ENCODE measurements at places on chromosomes 12 and 14.

DNA sequence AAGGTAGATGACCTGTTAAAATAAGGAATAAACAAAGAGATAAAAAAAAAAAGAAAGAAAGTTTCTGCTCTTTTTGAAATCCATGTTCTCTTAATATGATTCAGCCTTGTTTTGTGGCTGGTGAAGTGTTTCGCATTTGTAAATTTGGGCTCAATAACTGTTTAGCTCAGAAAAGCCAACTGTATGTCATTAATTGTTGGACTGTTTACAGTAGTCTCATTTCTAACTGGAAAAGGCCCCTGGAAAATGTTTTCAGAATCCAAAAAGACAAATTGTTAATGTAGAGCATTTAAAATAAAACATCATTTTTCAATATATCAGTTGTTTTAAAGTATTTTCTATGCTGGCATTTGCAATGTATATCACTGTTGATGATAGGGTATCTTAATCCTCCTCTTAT is 47.4 kb upstream of the DYRK2 start:
- DNase-seq = no peak

- peak; percentile 35 for DNase-seq
These were observed 677 bp downstream of the ATP2A2 start for GRCh38 chr12:110281549-110282299.

- DNase-seq = no peak
These were observed 95.2 kb downstream of the CALM1 start for GRCh38 chr14:90491911-90492531.

DNA sequence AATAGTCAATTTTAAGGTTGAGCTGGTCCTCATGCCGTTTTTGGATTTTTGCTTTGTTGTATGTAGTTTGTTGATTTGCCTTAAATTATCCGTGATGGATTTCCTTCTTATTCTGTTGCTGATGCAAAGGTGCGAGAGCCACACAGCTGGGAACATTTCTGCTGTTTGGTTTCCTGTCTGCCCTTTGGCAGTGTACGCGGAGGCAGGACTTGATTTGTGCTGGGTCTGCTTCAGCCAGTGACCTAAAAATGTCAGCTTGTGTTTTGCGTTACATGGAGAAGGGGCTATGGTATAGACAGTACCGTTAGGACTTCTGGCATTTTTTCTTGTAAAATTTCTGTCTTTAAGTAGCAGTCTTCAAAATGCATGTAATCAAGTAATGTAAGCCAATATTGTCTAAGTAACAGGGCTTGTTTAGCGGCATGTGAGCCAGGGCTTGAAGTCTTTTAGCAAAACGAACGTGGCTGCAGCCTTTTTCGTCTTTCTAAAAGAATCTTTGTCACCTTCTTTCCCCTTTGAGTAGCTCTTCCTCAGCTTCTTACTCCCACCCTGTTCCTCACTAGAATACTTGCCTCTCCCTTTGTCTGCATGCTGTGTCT is 18.2 kb upstream of the RD3L start:
- no peak for DNase-seq

- no peak for DNase-seq
These were observed 67.6 kb downstream of the POLR3B start for GRCh38 chr12:106425061-106425702.

GRCh38 chr12:49334681-49335080 is 2.3 kb downstream of the C1QL4 start:
- DNase-seq = no peak

GRCh38 chr14:33668066-33668465 is 282.8 kb downstream of the EGLN3 start:
- DNase-seq = no peak

- no peak for DNase-seq
These were observed 48.5 kb downstream of the BAZ2A start for GRCh38 chr12:56581418-56582145.

DNA sequence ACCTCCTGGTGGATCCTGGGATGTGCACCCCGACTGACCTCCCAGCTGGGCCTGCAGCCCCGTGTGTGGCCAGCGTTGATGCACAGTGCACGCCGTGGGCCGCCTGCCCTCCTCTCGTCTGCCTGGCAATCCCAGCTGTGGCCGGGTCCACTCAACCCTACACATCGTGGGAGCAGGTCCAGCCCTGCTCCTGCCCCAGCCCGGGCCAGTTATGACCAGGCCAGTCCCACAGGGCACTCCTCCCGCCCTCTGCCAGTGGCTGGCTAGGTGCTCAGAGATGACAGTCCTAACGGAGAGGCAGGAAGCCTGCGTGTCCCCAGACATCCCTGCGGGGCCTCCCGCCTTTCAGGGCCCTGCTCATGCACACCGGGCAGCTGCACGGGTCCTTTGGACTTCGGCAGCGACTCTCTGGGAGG is 10.8 kb downstream of the GALNT9 start:
- DNase-seq = no peak

- DNase-seq = no peak
These were observed 37.6 kb upstream of the PRMT8 start for GRCh38 chr12:3453206-3453989.

DNA sequence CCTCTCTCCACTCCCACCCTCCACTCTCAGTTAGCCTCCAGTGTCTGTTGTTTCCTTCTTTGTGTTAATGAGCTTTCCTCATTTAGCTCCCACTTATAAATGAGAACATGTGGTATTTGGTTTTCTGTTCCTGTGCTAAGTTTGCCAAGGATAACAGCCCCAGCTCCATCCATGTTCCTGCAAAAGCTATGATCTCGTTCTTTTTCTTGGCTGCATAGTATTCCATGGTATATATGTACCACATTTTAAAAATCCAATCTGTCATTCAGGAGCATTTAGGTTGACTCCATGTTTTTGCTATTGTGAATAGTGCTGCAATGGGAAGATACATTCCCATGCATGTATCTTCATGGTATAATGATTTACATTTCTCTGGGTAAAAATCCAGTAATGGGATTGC is 2.8 kb upstream of the WASHC4 start:
- DNase-seq = no peak

DNA sequence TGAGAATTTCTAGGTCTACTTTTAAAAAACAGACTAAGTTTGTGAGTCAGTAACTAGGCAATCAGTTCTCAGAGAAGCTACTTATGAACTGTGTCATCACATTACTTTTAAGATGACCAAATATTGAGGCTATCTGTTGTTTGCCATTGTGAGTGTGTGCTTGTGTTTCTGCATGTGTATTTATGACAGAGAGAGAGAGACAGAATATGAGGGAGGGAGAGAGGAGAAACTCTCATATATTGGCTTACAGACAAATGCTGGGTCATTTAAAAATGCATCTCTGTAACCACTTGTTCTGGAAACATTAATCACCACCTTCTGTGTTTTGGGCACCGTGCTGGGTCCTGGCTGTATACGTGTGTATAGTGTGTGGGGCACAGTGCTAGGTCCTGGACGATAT is 161.5 kb upstream of the FRMD6 start:
- DNase-seq = no peak

GRCh38 chr12:94596596-94596995 is 53.8 kb downstream of the TMCC3 start:
- no peak for DNase-seq

DNA sequence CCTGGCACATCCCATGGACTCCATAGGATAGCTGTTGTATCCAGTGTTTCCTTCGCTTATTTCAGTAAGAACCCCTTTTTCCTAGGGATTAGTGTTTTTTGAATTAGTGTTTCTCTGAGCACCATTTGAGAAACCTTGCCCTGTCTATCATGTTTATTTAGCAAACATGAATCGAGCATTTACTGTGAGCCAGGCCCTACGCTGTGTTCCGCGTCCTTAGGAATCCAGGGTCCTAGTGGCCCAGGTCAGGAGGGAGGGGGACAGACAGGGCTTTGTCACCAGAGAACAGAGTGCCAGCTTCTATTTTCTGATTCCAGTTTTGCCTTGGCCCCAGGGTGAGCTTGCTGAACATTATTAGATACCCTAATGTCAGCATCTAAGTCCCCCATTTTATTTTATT is 2.5 kb downstream of the TEAD4 start:
- DNase-seq = no peak

DNA sequence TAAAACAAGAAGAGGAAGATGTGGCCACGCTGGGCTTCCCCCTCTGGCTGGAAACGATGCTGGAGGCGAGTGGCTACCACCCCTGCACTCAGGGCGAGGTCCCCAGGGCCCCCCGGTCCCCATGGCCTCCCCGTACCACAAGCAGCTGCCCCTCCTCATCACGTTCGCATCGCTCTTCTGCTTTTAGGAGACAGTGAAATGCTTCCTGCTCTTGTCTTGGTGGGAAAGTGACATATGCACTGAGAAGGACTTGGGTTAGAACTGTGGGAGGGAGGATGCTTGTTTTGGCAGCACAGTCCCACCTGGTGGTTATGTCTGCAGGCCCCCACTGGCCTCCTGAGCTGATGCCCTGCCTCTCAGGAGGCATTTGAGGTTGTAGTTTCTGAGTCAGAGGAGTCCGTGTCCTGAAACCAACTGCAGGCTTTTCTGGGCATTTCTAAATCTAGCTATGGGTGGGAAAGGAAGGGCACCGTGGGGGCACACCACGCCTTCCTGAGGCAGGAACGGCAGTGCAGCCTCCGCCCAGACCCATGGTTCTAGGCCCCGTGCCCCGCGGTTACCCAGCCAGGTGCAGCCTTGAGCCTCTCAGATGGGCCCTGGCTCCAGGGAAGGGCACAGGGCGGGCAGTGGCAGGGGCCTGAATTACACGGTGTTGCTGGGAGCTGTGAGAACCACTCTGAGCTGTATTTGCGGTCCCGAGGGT is 139.3 kb downstream of the ADGRD1 start:
- DNase-seq = peak; percentile 35

- DNase-seq = no peak
These were observed 562 bp upstream of the GLIPR1L2 start for GRCh38 chr12:75390156-75390898.

- DNase-seq = no peak
These were observed 1.7 kb downstream of the OLR1 start for GRCh38 chr12:10170216-10170615.

- no peak for DNase-seq
These were observed 276.5 kb upstream of the AMIGO2 start for GRCh38 chr12:47356129-47356700.

DNA sequence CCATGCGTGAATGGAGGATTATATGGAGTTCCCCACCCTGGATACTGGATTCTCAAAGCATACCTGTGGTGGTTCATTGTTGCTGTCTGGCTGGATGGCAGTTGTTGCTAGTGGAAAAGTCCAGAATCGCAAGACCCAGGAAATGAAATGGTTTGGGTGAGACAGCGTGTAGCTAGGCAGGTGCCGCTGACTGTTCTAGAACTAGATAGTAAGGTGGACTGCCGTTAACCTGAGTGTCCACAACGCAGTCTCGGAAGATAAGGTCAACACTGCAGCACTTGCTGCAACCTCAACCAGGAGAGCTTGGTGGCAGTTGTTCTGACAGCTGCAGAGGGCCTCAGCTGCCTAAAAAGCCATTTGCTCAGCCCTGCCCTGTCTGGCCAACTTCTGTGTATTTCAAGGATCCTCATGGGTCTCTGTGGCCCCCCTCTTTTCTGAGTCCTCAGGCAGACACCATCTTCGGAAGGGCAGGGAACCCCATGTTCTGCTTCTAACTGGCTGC is 15.5 kb upstream of the IRF2BPL start:
- DNase-seq = no peak

GRCh38 chr12:115916910-115917668 is 360.4 kb downstream of the MED13L start:
- DNase-seq = peak; percentile 56

- no peak for DNase-seq
These were observed 170.7 kb downstream of the NOVA1 start for GRCh38 chr14:26427097-26427496.

DNA sequence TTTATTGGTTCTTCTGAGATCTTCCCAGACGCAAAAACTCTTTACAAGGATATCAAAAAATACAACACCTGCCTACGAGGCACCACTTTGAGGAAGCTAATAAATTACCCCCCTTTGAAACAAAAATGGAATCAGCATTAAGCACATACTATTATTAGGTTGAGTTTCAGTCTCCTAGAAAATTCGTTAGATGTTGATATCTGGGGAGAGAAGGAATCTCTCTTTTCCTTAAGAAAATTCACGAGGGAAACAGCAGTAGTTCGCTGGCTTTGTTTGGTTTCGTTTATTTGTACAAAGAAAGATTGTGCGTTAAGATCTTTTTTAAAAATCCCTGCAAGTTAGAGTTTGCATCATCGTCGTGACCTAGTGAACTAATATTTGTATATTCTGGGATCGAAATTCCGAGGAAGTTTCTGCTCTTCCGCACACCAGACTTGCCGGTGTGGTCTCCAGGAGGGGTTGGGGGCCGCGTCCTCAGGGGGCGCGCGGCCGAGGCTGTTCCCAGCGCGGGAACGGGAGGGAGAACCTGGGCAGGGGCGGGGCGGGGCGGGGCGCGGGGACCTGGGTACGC is 12.1 kb downstream of the NKX2-1 start:
- no peak for DNase-seq

GRCh38 chr12:19018302-19018970 is 111.1 kb upstream of the PLEKHA5 start:
- no peak for DNase-seq

GRCh38 chr12:111467092-111467856 is 61.6 kb downstream of the SH2B3 start:
- DNase-seq = no peak

DNA sequence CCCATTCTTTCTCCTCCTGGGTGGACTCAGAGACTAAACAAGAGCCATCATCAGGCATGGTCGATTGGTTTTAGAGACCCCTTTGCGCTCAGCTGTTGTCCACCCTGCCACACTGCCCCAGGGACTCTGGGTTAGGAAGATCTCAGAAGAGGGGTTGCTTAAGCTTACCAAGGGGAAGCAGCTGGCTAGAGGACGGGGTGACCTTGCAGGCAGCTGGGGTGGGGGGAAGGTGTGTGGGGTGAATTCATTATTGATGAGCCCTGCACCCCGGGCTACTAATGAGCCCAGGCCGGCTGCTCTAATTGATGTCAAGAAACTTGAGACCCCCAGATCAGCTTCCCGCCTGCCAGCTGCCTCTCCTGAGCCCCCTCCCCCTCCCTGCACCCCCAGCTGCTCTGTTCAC is 8.7 kb upstream of the ZNF385A start:
- no peak for DNase-seq

DNA sequence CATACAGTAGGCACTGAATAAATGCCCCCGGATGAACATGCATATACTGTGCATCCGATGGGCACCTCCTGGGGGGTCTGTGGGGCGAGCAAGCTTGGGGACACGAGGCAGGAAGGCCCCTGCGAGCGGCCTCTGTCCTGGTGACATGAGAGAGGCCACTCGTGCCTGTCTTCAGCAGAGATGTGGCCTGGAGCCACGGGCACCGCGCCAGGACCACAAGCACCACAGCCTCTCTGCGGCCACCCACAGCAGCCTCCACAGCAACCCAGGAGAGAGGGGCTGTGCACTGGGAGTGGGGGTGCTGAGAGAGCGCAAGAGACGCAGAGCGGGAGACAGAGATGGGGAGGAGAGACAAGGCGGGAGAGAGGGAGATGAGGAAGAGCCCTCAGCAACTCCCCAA is 118.5 kb downstream of the RFLNA start:
- no peak for DNase-seq

DNA sequence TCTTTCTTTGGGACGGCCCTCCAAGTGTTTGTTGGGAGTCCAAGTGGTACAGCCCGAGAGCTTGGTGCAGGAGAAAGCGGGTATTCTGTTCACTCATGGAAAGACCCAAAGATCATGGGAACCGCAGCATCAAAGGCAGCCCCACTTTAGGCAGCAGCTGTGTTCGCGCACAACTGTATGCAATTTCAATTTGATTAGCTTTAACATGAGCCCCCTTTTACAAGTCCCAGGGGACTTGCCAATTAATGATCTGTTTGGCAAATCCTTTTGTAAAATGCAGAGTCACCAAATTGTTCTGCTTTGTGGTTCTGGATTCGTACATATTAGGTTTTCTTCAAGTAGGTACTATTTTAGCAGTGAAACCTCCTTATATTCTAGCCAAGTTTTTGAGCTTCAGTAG is 217.7 kb downstream of the AACS start:
- no peak for DNase-seq

Data from breast epithelium (tissue), 4 donors.